AG08395 (cell line): ENCODE measurements at places on chromosomes 2 and 18.

DNA sequence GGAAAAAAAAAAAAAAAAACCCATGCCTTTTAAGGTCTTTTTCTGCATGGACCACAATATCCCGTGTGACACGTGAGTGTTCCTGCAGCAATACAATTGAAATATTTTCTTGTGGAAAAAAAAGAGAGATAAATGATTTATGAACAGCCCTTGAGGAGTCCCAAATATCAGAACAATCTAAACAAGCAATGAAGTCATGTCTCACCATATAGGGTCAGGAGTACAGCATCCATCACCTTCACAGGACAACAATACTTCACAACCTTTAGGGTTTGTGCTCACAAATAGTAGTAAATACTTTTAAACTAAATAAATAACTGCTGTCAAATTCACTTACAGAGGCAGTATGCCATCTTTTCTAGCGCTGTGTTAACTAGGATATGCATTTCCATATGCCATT, 87.9 kb downstream of the ZEB2 start:
- no peak for DNase-seq

DNA sequence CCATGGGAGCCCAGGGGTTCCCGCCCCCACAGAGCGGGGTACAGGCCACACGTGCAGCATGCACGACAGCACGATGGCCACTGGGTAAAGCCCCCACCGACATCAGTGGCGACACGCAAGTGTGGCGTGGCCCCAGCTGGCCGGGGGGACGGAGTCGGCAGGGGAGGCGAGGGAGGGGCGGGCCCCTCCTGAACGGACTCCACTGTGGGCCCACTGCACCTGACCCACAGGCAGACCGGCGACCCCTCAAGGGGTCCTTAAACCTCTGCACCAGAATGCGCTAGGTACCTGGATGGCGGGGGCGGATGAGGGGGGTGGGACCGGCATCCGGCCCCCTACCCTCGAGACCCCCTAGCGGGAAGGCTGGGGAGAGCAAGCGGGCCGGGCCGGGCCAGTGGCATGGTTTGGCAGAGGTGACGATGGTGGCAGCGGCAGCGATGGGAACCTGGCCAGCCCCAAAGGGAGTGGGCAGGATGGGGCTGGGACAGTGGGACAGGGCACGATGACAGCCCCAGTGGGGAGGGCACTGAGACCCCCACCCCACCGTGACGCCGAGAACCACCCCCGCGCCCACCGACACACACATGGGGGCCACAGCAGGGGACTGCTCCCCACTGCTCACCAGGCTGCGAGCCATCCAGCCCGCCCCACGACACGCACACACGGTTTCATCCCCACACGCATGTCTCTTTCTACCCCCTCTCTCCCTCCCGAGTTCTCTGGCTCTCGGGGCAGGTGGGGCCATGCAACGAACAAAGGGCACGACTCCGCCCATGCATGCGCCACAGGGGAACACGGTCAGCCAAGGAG, 91.9 kb upstream of the ANKRD30BL start:
- DNase-seq, result no peak

DNA sequence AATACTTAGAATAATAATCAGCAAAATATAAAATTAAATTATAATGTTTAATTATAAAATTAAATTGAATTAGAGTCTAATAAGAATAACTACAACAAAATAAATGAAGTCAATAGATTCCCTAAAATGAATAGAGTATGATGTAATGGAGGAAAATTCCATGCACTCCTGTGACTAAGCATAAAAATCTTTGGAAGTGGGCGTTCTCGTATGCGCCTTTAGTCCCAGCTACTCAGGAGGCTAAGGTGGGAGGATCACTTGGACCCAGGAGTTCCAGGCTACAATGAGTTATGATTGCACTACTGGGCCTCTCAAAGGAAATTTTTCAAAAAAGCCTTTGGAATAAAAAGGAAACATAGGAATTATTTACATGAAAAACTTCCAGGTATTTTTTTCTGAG, 955.4 kb upstream of the POU3F3 start:
- DNase-seq, result no peak

DNA sequence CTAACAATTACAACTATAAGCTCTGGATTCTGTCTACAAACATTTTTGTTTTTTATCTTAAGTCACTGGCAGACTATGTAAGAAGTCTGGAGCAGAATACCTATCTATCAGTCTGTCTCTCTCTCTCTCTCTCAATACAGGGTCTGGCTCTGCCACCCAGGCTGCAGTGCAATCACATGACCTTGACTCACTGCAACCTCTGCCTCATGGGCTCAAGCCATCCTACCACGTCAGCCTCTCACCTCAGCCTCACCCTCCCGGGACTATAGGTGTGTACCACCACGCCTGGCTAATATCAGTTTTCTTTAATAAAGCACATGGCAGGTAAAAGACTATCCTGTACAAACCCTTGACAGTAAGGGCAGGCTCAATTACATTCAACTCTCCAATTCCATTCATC, 96.9 kb downstream of the OSBPL1A start:
- DNase-seq, result no peak

- no peak for DNase-seq
Measured at GRCh38 chr2:29213888-29214291, 98.7 kb downstream of the CLIP4 start.

DNA sequence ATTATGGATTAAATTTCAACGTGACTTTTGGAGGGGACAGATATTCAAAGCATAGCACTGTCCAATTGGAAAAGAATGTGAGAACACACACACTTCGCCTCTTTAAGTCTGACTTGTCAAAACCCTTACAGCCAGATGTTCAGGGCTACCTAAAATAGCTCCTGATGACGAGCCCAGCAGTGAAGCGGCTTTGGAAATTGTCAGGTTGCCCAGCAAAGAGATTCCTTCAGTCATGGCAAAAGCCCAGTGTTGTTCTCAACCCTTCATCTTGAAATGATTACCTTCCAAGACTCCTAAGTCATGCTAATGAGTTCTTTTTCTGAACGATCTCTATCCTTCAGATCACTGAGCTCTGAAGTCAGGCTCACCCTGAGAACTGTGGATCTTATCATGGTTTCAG, 436.6 kb downstream of the LRATD1 start:
- peak; percentile 38 for DNase-seq

DNA sequence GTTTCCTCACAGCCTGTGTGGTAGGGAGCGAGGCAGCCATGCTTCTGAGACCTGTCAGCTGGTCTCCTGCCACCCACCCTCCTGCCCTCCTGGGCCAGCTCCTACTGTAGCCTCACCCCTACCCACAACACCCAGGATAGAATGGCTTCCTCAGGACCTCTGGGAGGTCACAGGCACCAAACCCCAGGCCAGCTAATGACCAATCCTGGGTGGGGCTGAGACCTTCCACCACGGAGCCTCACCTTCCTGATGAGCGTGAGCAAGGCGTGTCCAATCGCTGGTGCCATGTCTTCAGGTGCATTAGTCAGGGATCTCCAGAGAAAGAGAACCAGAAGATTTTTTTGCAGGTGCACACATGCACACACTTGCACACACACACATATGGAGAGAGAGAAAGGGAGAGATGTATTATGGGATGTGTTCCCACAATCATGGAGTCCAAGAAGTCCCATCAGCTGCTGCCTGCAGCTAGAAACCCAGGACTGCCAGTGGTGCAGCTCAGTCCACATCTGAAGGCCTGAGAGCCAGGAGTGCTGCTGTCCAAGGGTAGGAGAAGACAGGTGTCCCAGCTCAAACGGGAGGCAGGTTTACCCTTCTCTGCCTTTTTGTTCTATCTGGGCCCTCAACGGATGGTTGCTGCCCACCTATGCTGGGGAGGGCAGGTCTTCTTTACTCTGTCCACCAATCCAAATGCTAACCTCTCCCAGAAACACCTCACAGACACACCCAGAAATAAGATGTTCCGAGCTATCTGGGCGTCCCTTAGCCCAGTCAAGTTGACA, 70.4 kb upstream of the HDAC4 start:
- no peak for DNase-seq

- no peak for DNase-seq
Measured at GRCh38 chr2:53265544-53266299, 501.9 kb upstream of the CHAC2 start.

GRCh38 chr2:168559187-168559586, 103.1 kb downstream of the CERS6 start:
- DNase-seq, result no peak

GRCh38 chr2:217790681-217791392, 212.0 kb downstream of the TNS1 start:
- peak; percentile 66 for DNase-seq

- DNase-seq, result no peak
Measured at GRCh38 chr2:177327009-177327408, 62.5 kb upstream of the NFE2L2 start.

GRCh38 chr2:237122214-237122666, 36.6 kb downstream of the COPS8 start:
- DNase-seq, result peak; percentile 75

DNA sequence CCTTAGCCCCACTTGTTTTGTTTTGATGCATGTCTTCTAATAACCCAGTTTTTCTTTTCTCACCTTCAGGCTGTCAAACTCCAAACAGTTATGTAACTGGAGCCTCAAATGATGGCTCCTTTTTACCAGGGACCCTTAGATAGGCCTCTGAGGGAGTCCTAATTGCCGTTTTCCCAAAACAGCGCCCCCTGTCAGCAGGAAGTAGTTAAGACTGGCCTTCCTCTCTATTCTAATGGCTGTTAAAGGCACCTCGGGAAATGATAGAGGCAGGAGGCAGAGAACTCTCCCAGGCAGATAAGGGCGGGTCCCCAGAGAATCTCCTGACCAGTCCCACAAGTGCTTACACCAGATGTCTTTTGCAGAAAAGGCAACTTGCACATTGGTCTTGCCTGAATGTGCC, 123.2 kb downstream of the KCNS3 start:
- DNase-seq, result no peak

GRCh38 chr2:206797376-206797775, 32.0 kb downstream of the FASTKD2 start:
- no peak for DNase-seq

DNA sequence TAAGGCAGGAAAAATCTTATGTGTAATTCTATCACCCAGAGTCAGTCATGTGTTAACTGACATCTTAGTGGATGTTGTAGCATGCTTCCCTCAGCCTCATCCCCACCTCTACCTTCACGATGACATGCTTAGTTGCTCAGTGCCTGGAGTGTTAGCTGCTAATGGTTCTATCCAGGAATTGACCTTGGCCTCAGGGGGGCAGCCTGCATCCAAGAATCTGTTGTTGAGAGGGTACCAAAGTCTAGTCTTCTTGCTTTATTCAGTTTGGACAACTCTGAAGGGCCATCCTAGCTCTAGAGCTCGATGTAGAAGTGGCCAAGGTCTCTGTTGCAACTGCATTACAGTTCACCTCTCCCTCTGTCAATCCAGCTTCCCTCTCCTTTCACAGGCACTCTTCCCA, 61.2 kb downstream of the ACYP2 start:
- peak; percentile 67 for DNase-seq

DNA sequence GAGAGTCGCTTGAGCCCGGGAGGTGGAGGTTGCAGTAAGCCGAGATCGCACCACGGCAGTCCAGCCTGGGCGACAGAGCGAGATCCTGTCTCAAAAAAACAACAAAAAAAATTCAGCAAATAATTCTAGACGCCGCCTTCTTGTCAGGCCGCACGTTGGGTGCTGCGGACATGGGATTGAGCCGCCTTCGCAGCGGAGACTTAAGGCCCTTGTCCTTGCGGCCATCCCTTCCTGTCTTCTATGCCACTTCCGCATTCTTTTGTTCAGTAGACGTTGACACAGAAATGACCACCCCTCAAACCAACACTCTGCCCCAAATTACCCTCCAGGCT, 15.8 kb downstream of the PTPN18 start:
- DNase-seq, result peak; percentile 40

GRCh38 chr2:223918671-223919134, 26.4 kb downstream of the WDFY1 start:
- no peak for DNase-seq

- DNase-seq, result no peak
Measured at GRCh38 chr2:214286011-214286410, 124.8 kb upstream of the VWC2L start.

DNA sequence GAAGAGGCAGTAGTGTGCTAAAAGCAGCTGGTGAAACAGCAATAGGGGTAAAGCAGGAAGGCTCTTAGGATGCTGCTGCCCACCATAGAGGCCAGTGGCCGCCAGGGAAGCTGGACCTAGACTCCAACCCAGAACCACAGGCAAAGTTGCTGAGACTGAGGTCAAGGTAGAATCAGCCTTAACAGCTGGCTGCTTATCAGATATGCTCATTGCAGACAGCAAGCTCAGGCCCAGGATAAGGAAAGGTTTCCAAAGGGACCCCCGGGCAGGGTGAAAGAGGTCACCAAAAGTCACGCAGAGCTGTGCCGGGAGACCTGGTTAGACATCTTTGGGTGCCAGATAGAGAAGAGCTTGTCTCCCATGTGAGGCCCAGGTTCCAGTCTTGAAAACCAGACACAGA, 42.9 kb upstream of the EPG5 start:
- no peak for DNase-seq

DNA sequence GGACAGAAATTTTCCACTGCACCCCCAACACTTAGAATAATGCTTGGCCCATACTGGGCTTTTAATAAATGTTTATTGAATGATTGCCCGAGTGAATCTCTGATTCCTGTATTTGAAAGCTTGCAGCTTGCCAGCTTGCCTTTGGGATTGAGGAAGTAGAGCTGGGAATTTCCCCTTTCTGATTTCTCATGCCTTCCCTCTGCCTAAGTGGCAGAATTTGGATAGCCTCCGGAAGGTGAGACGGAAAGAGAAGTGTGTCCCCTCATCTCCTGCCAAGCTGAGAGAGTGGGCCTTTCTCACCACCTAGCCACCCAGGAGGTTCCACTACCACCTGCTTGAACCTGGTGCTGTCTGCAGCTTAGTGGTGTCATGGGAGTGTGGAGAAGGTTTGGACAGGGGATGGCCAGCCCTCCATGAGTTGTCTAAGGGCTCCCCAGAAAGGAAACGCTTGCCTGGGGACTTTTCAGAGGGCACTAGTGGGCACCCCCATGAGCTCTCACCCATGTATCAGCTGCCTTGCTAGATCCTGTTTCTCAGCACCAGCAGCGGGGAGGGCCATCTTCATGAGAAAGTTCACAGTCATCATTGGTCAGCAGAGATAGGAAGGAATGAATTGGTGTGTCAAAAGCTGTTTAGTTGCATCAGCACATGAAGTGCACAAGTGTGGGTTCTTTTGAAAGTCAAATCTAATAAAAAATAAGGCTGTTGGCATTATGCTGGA, 8.6 kb upstream of the NCOA1 start:
- DNase-seq, result no peak

DNA sequence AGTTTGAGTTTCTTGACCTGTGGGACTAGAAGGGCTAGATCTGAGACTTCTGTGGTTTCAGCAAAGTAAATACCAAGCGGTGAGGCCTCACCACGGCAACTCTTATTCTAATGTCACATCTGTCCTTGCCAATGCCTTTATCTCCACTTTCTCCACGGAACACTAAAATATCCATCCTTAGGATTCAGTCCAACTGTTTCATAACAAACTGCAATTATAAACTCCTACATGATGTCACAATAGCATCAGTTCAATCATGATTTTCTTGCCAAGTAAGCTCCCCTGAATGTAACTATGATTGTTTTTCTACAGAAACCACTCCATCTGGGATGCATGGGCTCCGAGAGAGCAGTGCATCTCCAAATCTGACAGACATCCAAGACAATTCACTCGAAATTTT, 79.6 kb downstream of the LRATD1 start:
- DNase-seq, result peak; percentile 33
